Stomach (tissue), 19 donors: ENCODE measurements at places on chromosomes 7 and 10.

GRCh38 chr7:26580064-26580591, 284.3 kb downstream of the SKAP2 start:
- no peak for DNase-seq

- no peak for DNase-seq
These were observed 133.2 kb upstream of the TBX20 start for GRCh38 chr7:35386816-35387706.

GRCh38 chr10:349081-349480, 213.8 kb downstream of the ZMYND11 start:
- DNase-seq: no peak

GRCh38 chr10:78396754-78397153, 363.1 kb downstream of the RPS24 start:
- DNase-seq: no peak

DNA sequence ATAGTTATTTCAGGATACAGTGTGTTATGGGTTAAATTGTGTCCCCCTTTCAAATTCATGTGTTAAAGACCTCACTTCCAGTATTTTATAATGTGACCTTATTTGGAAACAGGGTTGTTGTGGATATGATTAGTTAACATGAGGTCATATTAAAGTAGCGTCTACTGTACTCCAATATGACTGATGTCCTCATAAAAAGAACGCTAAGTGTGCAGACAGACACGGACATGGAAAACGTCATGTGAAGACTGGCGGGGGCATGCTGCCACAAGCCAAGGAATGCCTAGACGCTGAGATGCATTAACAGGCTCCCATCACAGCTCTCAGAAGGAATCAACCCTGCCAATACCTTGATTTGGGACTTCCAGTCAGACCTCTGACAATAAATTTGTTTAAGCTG, 1.5 kb upstream of the WDR37 start:
- no peak for DNase-seq

DNA sequence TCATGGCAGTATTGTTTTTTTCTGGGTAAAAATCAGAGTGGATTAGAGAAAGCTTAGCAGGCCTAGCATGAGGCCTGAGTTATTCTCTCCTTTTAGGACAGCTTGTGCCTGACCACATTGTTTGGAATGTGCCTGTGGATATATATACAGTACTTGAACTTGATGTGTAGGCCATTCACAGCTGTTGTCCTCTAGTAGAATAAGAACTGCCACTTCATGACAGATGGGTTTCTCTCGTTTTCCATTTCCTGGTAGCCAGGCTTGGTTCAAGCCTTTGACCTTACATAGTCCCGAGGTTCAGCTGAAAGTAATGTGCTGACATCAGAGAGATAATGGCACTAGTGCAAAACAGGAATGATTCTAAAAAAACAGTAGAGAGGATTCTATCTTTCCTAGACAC, 473.9 kb downstream of the AUTS2 start:
- DNase-seq: peak; percentile 71

DNA sequence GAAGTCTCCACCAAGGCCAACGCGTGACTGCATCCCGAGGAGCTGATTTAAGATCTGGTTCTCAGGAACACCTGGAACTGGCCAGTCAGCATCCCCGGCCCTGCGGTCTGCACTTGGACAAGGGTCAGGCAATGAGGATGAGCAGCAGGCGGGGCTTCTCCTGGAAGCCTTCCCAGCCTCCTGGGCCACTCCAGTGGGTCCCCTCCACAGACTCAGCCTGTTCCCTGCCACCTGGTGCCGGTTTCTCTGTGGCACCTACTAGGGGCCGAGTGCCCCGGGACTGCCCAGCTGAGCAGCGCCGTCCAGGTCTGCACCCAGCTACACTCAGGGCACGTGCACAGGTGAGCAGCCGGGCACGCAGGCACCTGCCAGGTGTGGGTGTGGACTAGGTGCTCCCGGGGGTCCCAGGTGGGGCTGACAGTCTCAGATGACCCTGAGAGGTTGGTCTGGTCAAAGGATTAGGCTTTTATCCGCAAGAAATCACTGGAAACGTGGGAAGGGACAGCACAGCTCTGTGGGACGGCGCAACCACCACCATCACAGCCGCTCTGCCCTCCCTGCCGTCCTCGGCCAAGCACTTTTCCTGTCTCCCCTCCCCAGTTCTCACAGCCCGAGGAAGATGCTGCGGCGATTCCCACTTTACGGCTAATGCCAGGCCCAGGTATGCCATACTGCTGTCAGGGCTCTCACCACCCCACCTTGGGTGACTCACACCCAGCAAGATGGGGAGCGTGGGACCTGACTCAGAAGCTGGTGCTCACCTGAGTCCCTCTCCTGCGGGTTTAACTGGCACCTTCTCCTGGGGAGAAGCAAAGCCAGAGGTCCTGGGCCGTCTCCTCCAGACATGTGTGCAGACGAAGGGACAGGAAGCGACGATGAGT, 166.0 kb downstream of the RNF216 start:
- no peak for DNase-seq

GRCh38 chr10:33674986-33675599, 340.6 kb upstream of the NRP1 start:
- no peak for DNase-seq

GRCh38 chr7:131827421-131827820, 271.0 kb upstream of the PODXL start:
- DNase-seq: no peak

DNA sequence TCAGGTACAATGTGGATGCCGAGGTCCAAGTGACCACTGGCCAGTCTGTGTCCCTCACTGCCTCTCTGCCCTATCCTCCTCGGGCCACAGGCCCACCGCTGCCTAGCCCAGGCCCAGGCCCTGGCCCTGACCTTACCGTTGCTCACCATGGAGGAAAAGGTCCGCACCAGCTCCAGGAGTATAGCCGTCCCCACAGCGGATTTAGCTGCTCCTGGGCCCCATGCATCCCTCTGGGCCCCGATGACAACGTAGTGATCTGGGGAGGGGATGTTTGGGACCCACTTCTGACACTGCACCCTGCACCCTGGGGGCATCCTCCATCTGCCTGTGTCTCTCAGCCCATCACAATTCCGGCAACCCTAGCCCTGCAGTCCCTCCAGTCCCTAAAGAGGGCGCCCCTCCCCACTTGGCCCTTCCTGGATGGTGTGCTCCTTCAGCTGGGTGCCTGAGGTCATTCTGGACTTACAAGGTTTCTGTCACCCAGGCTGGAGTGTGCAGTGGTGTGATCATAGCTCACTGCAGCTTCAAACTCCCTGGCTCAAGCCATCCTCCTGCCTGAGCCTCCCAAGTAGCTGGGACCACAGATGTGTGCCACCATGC, 12.1 kb downstream of the TFR2 start:
- peak; percentile 31 for DNase-seq

DNA sequence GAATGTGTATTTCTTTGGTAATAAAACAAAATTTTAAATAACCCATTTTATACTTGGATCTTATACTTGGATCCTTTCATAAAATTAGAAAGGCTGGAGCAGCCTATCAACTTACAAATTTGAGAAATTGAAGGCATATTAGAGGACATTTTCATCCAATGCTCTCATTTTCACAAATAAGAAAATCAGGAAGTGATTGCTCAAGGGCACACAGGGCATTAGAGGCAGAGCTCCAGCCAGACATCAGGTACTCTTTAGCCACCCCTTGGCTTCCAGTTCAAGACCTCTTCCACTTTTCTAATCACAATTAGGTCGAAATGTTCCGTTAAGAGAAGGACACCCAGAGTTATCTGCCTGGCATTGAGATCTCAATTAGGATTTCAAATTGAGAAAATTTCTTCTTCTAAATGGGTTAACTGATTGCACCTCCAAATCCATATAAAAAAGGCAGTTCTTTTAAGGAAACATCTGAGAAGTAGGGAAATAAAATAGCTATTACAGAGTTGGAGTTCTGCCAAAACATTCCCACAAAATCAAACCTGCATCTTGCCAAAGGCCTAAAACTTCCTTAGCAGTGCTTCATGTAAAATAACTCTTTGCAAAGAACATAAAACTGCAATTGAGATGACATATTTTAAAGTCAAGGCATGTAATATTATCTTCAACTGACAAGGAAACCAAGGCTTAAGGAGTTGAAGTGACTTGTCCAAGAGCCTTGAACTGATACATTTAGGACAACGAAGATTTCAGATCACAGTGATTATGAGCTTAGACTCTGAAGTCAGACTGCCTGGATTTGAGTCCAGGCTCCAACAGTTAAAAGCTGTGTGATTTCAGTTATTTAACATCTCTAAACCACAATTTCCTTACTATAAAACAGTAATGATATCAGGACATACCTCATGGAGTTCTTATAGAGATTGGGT, 2.4 kb downstream of the ACTA2 start:
- DNase-seq: no peak

DNA sequence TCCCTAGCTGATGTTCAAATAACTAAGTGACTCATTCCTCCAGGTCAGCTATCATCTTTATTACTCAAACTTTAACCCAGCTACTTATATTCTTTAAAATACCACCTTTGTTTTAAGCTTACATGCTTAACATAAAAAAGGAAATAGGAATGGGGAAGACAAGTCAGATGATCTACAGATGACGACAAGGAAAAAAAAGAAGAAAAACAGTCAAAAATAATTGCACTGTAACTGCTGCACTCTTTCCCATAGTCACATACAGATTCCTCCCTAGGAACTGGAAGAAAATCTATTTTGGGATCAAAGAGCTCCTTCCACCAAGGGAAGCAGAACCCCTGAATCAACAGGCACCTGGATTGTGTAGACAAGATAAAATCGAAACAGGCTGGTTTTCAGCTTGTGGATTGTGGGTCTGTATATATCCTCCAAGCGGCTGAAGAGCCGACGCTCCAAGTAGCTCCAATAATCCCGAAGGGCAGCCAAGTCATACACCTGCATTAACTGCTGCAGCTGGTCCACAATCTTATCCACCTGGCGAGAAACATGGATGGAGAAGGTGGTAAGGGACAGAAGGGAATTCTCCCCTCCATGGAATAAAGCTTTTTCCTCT, 2.0 kb downstream of the WDR91 start:
- DNase-seq: no peak

DNA sequence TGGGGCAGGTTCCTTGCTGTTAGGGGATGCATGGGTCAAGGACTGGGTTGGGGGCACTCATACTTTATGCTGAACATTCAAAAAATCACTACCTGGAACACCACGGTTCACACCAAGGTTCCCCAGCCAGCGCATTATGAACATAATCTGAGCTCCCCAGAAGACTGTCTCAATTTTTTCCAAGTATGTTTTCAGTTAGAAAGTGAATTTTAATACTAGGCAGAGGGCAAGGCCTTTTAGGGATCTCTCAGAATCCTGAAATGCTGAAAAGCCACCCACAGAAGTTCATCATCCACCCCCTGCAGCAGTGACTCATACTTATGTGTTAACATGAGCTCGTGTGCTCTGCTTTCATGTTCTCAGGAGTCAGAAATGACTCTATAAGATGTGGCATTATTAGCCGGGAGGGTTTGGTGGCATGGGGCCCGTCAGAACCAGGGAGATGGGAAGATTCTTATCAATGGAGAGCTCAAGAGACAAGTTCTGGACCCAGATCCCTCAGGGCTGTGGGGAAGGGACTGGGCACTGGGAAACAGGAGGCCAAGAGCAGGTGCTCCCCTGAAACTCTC, 185.2 kb upstream of the ITGB1 start:
- no peak for DNase-seq

GRCh38 chr10:102504976-102505300, 1.2 kb downstream of the SUFU start:
- DNase-seq: no peak

- DNase-seq: peak; percentile 35
These were observed 63.8 kb downstream of the GRB10 start for GRCh38 chr7:50718876-50719275.

GRCh38 chr7:50300336-50300735, 4.2 kb upstream of the IKZF1 start:
- DNase-seq: no peak

DNA sequence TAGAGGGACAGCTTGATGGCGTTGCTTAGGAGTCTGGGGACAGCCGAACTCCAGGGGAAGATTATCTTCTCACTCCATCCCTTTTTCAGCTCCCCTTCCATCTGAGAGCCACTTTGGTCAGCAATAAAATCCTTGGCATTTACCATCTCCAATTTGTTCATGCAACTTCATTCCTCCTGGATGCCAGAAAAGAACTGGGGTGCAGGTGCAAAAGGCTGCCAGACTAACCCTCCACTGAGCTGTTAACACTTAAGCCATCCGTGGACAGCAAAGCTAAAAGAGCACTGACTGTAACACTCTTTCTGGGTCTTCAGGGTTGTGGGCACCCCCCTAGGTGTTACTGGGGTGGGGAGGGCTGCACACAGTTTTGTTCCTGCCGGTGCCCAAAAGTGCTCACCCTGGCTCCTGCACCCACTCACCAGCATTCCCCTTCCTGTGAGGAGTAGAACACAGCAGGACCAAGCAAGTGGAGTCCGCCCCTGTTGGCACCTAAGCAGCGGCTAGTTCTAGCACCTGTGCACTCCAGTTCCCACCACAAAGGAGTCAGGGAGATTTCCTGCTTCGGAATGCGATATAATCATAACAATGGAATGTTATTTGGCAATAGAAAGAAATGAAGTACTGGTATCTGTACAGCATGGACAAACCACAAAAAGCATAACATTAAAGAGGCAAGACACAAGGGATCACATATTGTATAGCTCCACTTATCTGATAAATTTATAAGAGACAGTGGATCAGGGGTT, 95.1 kb downstream of the NPY start:
- DNase-seq: no peak

GRCh38 chr7:44738051-44738723, 10.5 kb upstream of the ZMIZ2 start:
- no peak for DNase-seq

- peak; percentile 62 for DNase-seq
These were observed 161.4 kb downstream of the ELMO1 start for GRCh38 chr7:37287131-37287855.

GRCh38 chr7:132568962-132569361, 7.3 kb downstream of the PLXNA4 start:
- DNase-seq: no peak

GRCh38 chr10:127812041-127812440, 75.1 kb downstream of the FOXI2 start:
- DNase-seq: no peak

DNA sequence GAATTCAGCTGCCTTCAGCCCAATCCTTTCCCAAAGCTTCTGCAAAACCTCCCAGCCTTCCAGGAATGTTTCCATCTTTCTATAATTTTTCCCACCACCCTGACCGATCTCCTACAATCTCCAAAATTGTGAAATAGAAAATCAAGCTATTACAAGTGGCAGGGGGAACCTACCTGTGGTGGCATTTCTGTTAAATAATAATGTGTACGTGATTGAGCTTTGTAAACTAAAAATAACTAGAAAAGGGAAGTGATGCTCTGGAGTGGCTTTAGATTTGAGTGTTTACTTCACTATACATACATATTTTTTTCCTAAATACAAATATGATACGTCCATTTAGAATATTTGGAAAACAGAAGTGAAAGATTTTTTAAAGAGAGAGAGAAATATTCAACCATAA, 593.6 kb downstream of the GRM8 start:
- DNase-seq: no peak

GRCh38 chr10:61900829-61901792, at the start of gene ARID5B:
ARID5B (plus strand) TSS chr10:61901699; CDS start chr10:61901710, 11 bp downstream.
- peak; percentile 86 for DNase-seq

GRCh38 chr7:75694638-75695399, 43.9 kb downstream of the HIP1 start:
- no peak for DNase-seq
